NCI-H1930 (cell line): ENCODE measurements at places on chromosomes 1 and 21.
A peak's percentile ranks its signal among the peaks of the same experiment; 100 is the strongest.

- DNase-seq: no peak
These were observed 5.5 kb upstream of the IGFN1 start for GRCh38 chr1:201185123-201185453.

- no peak for DNase-seq
These were observed 127.1 kb upstream of the KCNJ15 start for GRCh38 chr21:38129711-38130110.

GRCh38 chr1:210313921-210314320 lies 14.8 kb upstream of the HHAT start:
- DNase-seq: no peak

DNA sequence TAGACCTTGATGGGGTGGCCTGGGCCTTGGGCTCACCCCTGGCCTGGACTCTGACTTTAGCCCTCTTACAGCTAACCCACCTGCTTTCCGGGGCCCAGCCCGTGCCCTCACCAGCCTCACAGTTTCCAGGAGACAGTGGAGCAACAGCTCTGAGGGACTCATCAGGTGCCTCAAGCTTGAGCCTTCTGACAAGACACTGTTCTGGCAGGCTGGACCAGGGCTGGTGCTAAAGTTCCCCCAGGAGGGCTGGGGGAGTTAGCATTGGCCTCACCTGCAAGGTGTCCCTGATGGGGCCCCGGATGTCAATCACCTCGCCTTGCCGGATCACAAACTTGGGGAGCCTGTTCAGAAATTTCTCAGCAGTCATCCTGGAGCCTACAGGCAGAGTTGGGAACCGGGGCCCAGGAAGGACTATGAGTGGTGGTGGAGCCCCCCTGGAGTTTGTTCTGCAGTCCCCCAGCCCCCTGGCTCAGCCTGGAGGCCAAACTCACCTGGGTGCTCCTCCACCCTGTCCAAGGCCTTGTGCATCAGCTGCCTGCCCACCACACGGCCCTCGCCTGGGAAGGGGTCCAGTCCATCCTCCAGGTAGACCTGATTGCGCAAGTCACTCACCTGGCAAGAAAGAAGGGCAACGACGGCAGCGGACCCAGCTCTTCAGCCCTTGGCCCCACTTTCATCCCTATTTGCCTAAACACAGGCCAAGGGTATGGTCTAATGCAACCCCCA lies 4.1 kb downstream of the SH3BGRL3 start:
- no peak for DNase-seq

DNA sequence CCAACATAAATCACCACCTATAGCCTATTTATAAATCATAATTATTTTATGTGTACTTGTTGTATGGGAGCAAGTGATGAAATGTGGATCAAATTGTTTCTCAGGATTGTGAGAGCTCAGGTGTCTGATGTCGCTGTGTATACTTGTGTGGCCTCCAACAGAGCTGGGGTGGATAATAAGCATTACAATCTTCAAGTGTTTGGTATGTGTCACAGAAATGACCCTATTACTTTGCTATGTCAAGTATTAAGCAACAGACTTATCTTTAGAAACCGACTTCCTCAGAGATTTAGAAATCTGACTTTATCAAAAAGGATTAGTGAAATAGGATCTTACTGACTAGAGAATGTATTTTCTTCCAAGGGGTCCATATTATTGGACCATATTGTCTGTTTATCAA lies 280.9 kb downstream of the TPR start:
- no peak for DNase-seq

DNA sequence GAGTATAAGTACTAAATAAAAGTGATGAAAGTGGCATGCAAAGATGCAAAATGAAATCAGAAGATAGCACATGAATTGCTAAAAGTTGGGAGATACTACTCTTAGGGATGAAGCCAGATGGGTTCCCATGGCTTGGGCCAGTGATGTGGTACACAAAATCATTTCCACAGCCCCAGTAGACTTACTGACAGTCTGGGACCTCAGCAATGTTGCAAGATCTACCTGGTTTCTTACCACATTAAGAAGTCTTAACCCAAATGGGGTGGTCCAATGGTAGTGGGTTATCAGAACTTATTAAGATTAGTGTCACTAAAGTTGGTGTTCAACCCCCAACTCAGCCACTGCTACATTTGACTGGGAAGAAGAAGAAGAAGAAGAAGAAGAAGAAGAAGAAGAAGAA lies 227.7 kb upstream of the IRF2BP2 start:
- no peak for DNase-seq

- no peak for DNase-seq
These were observed 95.5 kb downstream of the NEGR1 start for GRCh38 chr1:72186733-72187307.

DNA sequence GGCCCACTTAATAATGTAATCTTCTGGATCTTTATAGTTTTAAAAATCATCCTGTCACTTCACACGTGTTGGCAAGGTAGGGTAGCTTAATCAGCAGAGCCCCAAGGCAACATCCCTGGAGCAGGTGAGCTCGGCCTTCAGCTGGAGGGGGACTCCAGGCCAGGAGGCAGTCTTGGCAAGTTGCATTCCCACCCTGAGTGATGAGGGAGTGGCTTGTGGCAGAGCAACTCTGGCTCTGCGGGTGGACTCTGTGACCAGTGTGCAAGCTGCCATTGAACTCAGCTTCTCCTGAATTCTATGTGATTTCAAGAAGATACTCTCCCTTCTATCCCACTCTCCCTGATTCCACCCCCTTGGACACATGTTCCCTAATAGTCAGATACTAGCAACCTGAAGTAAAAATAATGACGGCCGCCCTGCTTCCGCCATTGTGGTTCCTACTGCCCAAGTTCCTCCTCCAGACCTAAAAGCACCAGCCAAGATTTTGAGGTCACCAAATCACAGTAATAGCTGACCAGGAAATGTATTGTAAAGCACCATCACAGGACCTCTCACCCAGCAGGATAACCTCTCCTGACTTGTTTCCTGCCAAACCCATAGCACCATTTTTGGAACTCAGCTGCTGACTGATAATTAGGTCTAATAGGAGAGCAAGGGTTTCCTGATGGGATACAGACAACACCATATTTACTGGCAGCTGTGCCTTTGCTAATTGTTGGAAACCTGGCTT lies 11.5 kb upstream of the LYST start:
- no peak for DNase-seq

DNA sequence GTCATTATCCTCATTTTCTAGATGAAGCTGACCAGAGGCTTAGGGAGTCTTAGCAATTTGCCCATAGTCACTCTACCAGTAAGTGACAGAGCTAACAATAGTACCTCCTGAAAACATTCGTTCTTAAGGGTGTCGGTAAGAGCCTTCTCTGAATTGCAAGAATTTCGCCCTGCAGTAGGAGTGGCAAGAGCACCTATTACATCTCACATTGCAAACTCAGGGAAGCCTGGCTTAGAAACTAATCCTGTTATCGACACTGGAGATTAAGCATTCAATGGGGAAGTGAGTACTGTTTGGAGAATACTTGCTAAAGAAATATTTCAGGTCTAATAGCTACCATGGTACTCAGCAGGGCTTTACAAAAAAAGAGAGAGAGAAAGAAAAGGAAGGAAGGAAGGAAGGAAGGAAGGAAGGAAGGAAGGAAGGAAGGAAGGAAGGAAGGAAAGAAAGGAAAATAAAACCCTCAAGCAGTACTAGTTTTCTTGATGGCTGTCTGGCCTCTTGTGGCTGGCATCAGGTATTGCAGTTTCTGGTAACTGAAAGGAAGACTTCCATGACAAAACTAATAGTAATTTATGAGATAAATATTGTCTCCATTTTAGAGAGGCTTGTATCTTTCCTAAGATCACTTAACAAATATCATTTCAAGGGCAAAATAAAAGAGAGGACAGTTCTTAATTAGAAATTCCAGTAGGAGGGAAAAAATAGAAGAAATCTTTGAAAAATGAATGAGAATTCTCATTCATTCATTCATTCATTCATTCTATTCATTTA lies 10.4 kb downstream of the C1orf226 start:
- DNase-seq: no peak

DNA sequence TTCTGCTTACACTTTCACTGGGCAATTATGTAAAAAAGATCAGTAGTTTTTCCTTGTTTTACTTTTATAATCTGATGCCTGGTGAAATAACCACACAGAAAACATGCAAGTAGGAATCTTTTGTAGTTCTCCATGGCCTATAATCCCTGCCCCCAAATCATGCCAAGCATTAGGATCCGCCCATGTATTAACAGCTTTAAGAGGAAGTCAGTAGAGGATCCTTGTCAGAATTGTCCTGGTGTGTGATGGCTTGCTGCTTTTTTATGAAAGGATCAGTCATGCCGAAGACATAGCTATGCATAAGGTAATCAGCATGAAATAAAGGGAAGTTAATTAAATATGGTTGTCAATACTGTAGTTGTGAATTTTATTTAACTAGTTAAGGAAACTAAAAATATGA lies 20.0 kb downstream of the ADGRL2 start:
- no peak for DNase-seq

- DNase-seq: no peak
These were observed 23.8 kb upstream of the KIAA1614 start for GRCh38 chr1:180888870-180889269.

DNA sequence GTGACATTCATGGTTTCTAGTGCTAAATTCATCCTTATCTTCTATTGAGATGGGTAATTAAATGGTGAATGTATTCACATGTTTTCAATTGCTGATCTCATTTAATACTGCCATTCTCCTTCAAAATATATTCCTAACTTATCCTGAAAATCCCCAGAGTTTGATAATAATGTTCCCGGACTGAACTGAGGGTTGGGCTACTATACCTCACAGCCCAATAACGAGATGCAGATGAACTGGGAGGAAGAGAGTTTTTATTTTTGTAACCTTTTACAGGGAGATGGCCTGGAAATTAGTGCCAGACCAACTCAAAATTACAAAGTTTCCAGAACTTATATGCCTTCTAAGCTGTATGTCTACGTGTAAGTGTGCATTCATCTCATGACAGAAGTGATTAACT lies 210.8 kb downstream of the APP start:
- no peak for DNase-seq

DNA sequence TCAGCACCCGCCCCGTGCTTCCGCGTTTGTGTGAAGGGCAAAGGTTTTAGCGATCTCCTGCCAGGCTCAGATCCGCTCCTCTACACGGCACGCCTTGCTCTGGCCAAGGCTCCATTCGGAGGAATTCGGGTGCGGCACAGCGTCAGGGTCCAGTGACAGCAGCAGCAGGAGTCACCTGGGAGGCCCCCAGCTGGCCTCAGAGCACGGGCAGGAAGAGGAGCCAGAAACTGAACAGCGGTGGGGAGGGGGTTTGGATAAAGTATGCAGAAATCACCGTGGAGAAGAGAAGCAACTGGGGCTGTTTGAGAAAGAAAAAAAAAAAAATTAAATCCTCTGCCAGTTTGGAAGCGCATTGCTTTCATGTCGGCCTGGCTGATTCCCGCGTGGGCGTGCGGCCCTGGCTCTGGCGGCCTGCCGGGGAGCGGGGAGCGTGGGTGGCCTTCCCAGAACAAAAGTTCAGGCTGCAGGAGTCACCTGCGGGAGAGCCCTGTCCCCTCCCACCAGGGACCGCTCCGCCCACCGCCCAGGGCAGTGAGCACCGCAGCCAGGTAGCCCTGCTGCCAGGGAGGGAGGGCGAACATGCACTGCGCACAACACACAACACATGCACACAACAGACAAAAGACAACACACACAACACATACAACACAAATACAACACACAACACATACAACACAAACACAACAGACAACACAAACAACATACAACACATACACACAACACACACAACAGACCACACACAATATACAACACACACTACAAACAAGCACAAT lies 107.6 kb downstream of the ETS2 start:
- DNase-seq: peak; percentile 14

GRCh38 chr1:56286956-56287355 lies 292.4 kb downstream of the PLPP3 start:
- no peak for DNase-seq
